NCI-H82 (cell line): ENCODE measurements at places on chromosomes 7 and 10.

DNA sequence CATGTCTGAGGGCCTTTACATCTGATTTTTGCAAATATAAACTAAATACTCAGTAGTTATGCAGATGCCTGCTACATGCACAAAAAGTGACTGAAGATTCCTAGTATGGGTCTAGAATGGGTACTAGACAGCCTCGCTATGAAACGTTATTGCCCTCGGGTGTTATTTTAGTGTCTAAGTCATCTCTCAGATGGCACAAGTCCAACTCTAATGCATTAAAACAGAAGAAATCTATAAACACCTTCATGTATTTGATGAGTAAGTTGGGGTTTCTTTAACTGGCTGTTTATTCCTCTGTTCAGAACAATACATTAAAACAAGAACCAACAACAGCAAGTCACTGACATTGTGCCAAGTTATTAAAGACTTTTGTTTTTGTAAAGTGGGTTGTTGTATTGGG, 41.6 kb downstream of the TEX36 start:
- DNase-seq, result no peak

GRCh38 chr7:158028290-158028941, 559.2 kb downstream of the PTPRN2 start:
- no peak for DNase-seq

GRCh38 chr10:100081075-100082001, at the start of gene CPN1:
TSS of gene CPN1 (minus strand) at chr10:100081869. CDS start at chr10:100081625, 244 bp downstream.
- DNase-seq, result no peak

DNA sequence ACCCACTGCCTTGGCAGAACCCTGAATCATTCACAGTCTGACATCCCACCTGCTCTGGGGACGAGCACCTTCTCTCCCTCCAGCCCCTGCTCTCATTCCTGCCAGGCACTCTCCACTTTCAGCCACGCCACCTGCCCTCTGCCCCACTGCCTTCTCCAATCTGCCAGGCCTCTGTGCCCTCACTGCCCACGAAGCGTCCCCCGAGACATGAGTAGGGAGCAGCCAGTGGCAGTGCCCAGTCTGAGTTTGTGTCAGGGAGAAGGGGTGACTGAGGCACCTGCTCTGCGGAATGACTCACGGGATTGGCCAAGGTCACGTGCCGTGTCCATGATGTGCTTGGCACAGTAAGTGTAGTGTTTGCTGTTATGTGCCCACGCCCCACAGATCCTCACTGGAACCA, 215.2 kb upstream of the PPP2R2D start:
- DNase-seq, result no peak

GRCh38 chr10:75613685-75614504, 182.5 kb downstream of the LRMDA start:
- DNase-seq, result peak; percentile 3

DNA sequence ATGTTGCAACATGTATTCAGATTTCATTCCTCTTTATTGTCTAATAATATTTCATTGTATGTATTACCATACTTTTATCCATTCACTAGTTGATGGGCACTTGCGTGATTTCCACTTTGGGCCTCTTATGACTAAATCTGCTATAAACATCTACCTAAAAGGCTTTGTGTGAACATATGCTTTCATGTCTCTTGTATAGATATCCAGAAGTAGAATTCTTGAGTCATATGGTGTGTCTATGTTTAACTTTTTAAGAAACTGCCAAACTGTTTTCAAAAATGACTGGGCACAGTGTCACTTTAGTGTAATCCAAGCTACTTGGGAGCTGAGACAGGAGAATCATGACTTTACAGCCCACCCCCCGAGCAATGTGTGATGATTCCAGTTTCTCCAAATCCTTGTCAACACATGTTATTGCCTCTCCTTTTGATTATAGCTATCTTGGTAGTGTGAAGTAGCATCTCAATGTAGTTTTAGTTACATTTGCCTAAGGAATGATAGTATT, 618.9 kb upstream of the C7orf33 start:
- no peak for DNase-seq

DNA sequence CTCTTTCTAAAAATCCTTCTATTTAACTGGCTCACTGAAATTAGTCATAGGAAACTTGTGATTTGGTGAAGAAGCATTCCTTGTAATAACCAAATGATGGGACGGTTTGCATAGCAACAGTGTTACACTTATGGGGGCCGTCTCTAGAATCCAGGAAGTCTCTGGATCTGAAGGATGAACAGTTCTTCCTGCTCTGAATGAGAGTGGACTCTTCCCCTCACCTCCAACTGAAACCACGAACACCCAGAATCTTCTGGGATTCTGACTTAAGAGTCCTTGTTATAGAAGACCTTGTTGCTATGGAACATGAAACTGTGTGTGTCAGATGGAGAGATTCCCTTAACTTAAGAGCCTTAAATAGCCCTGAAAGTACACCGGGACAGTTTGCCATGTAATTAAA, 23.2 kb downstream of the NOLC1 start:
- no peak for DNase-seq

GRCh38 chr10:120507175-120507574, 50.1 kb downstream of the PLPP4 start:
- no peak for DNase-seq
